Keratinocyte (primary cell): ENCODE measurements at places on chromosomes 1 and 21.

DNA sequence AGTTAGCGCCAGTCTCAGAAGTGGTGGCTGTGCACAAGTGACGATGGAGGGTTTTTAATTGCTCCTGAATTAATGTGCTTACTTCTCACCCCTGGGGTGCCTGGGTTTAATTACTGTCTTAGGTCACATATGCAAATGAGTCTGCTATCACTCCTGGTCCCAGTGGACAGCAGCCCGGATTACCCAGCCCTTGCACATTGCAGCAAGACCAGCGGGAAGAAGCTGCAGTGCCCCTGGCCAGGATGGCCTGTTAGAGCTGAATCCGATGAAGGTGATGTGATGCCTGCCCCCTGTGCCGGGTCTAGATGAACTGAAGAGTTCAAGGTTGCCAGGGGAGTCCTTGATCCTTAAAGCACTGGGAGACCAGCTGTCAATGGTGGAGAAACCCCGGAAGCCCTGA lies 24.2 kb downstream of the ENO1 start:
- no peak for DNase-seq

DNA sequence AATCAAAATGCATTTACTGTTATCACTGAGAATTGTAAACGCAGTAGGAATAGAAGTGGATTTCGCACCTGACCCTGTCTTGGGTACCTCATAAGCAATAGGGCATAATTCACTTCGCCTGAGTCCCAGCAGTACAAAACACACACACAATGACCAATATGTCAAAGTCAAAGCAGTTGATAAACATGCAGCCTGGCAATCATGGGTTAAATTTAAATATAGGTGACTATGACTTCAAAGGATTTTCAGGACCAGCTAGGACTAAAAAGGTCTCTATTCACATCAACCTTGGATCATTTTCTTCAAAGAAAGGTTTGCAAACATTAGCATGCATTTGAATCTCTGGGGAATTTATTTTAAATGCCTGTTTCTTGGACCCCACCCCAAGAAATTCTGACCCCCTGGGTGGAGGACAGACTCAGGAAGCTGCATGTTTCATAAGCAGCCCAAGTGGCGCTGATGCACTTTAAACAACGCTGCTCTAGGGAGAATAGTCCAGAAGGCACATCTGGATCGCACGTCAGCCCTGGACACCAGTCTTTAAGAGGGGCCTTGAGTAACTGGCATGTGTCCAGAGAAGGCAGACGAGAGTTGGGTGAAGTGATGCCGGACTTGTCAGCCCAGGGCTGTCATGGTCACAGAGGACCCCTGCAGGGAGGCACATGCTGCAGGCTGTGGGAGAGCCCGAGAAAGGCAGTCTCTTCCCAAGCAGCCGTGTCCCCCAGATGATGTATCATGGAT lies 55.7 kb upstream of the EFHD2 start:
- DNase-seq: no peak

GRCh38 chr1:119340861-119341261 lies 27.7 kb upstream of the HAO2 start:
- DNase-seq: no peak

GRCh38 chr1:175219774-175220173 lies 27.2 kb upstream of the KIAA0040 start:
- no peak for DNase-seq

GRCh38 chr21:45508607-45509565 lies 33.4 kb downstream of the SLC19A1 start:
- no peak for DNase-seq

- no peak for DNase-seq
Measured at GRCh38 chr1:215749414-215749813, 182.3 kb downstream of the KCTD3 start.
